Fibroblast of skin of left quadriceps (primary cell): ENCODE measurements at places on chromosomes 7 and 10.

GRCh38 chr10:104041891-104042535 lies 43.7 kb downstream of the COL17A1 start:
- no peak for DNase-seq

- DNase-seq, result peak; percentile 15
These were observed 189.2 kb upstream of the PODXL start for GRCh38 chr7:131745390-131746248.

- DNase-seq, result no peak
These were observed 161.0 kb downstream of the HERPUD2 start for GRCh38 chr7:35533902-35534301.

GRCh38 chr7:70947181-70947580 lies 184.8 kb upstream of the GALNT17 start:
- DNase-seq, result no peak

DNA sequence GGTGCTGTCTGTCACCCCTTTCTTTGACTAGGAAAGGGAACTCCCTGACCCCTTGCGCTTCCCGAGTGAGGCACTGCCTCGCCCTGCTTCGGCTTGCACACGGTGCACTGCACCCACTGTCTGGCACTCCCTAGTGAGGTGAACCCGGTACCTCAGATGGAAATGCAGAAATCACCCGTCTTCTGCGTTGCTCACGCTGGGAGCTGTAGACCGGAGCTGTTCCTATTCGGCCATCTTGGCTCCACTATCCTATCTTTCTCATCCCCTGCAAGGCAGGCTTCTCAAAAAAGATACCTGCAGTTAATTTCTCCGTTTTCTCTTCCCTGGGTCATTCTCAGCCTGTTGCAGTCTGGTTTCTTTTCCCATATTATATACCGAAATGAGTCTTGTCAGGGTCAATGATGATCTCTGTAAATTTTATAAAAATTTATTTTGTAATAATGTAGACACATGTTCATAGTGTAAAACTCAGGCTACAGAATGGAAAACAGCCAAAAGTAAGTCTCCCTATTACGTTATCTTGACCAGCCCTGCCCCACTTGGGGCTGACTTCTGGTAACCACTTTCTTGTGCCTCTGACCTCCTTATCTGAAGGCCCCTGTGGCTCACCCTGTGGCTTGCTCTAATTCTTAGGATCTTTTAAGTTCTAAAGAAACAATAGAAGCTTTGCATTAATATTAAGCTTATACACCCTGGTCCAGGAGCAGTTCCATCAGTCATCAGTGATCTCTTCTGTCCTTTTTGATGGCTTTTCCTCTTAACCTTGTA lies 20.7 kb downstream of the BLVRA start:
- no peak for DNase-seq

DNA sequence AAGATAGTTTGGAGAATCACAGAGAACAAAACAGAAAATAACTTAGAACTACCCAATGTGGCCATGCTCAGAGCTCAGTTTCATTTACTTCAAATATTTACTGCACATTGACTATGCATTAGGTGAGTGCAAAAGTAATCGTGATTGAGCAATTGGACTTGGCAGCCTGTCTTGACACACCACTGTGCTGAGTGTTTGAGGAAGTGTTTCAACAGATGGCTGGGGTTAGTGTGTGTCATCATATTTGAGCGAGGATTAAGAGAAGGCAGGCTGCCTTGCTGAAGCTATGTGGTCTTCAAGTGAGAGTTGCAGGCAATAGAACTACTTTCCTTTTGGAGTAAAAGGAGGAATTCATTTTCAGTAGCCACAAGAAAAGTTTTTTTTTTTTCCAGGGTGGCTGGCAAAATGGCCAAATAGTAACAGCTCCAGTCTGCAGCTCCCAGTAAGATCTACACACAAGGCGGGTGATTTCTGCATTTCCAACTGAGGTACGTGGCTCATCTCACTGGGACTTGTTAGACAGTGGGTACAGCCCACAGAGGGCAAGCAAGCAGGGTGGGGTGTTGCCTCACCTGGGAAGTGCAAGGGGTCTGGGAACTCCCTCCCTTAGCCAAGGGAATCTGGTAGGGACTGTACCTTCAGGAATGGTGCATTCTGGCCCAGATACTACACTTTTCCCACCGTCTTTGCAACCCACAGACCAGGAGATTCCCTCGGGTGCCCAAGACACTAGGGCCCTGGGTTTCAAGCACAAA lies 37.6 kb downstream of the AKR1C4 start:
- peak; percentile 22 for DNase-seq

DNA sequence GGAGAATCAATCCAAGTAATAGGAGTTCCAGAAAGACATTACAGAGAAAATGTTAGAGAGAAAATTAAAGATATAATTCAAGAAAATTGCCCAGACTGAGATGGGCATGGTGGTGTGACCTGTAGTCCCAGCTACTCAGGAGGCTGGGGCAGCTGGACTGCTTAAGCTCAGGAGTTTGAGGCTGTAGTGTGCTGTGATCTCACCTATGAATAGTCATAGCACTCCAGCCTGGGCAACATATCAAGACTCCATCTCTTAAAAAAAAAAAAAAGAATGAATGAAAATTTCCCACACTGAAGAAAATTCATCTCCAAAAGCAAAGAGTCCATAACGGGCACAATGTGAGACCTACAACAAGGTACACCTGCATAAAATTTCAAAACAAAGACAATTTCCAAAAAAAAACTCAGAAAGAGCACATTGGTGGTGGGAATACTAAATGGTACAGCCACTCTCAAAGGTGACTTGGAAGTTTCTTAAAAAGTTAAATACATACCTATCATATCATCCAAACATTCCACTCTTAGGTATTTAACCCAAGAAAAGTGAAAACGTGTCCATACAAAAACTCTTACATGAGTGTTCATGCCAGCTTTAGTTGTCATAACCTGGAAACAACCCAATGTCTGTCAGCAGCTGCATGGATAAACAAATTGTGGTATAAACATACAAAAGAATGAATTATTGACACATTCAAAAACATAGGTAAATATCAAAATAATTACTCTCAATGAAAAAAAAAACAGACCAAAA lies 6.9 kb upstream of the RGS10 start:
- DNase-seq, result no peak

GRCh38 chr10:109974504-109975191 lies 33.1 kb upstream of the ADD3 start:
- no peak for DNase-seq

GRCh38 chr10:96676272-96677112 lies 43.8 kb downstream of the PIK3AP1 start:
- DNase-seq, result no peak

DNA sequence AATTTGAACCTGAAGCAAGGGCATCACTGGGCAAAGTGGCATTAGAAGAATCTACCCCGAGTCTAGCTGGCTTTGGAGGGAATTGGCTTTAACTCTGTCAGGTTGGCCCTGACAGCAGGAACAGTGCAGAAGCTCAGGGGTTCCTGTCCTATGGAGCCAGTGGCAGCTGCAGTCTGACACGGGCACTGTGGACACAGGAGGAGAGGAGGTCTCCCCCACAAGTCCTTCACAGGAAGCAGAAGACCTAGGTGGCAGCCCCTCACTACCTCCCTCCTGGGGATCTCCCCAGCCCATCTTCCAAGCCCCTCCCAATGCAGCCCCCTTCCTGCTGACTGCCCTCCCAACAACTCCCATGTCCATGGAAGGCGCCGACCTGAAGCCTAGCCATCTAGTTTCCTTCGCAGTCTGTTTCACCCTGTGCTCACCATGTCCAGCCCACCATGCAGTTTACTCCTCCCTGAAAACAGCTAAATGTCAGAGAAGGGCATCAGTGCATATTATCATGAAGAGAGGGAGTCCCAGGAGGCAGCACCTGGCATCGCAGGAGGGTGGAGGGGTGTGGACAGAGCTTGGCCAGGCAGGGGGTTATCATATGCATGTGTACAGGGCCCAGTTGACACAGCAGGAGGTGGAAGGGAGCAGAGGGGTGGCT lies 17.9 kb upstream of the GDF10 start:
- DNase-seq, result no peak

GRCh38 chr7:30848121-30848855 lies 63.4 kb upstream of the AQP1 start:
- no peak for DNase-seq

- DNase-seq, result no peak
These were observed at the start of gene COL26A1 for GRCh38 chr7:101362334-101363195. Gene COL26A1, plus strand, starts transcription at chr7:101362875. Its CDS starts 158 bp downstream, at chr7:101363033.

- no peak for DNase-seq
These were observed 561.7 kb downstream of the GATA3 start for GRCh38 chr10:8616166-8616565.
